ENCODE measurements at places on chromosomes 11 and 22. TPM values are rescaled to one million over a fixed set of nuclear protein-coding genes. Genes with fewer than 3 reads are reported as not detected.

DUSP8 gene
- 31.8 TPM for total RNA-seq

DNA sequence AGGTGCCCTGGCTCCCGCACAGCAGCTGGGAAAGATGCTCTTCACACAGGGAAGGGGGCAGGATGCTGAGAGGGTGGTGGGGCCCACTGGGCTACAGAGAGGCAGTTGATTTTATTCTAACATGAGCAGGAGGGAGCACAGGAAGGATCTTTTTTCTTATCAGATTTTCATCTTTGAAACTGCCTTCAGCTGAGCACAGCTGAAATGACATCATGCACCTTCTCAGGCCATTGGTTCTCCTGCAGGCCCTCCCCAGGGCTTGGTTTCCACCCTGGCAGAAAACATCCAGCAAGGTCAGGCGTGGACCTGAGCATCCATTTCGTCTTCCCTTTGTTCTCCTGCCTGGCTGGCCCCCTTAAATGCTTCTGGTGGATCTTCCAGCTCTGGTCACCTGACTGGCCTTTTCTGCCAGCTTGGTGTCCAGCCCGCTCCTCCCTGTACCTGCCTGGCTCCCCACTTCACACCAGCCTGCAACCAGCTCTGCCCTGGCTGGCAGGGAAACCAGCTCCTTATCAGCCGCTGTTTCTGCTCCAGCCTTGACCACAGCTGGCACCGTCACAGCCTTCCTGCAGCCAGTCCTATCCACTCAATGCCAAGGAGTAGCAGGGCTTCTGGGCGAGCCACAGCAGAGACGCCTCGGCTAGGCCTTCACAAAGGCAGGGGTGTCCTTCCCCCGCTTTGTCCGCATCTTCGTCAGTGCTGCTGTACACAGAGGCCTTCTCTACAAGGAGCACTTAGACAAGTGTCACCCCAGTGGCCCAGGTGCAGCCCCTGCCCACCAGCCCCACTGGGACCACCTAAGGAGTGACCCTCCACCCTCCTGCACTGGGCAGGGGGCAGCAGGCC lies 36.5 kb downstream of the TOM1 start:
- no peak for DNase-seq
- no peaks in the 10 kb centered on the region for H3K4me1 ChIP-seq
- no peaks in the 10 kb centered on the region for H3K36me3 ChIP-seq
- H3K4me3 ChIP-seq: no peak overlapping the region
- H3K27me3 ChIP-seq: no peaks in the 10 kb centered on the region
- no peak overlapping the region for H3K27ac ChIP-seq

- no peak overlapping the region for H3K4me3 ChIP-seq
- H3K4me1 ChIP-seq: no peaks in the 10 kb centered on the region
- DNase-seq: no peak
- no peaks in the 10 kb centered on the region for H3K36me3 ChIP-seq
- H3K27ac ChIP-seq: no peak overlapping the region
- H3K27me3 ChIP-seq: no peaks in the 10 kb centered on the region
These were observed 63.4 kb downstream of the CD6 start for GRCh38 chr11:61034704-61035525.

DNA sequence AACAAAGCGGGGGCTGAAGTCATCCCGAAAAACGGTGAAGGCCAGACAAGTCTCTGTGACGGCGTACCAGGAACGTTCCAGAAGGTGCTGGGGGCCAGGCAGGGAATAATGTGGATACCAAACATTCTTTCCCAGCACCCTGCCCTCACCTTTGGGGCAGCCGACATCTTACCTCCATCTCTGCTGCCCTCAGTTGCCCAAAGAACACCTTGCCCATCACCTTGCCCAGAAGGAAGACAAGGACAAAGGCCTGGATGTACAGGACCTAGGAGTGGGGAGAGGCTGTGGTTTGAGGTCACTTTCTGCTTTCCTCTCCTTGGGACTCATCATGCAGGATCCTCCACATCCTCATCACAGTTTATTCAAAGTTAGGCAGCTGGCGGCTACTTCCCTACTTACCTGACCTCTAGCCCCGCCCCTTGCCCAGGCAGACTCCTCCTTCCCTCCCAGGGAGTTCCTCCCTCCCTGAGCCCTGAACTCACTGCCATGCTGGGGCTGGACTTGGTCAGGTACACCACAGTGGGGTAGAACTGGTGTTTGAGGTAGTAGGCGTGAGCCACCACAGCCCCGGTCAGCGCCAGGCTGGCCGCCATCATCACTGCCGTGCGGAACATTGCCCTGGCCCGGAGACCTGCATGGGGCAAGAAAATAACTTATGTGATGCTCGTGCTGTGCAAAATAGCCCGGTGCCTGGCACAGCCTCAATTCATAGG lies 1.2 kb downstream of the SYVN1 start:
- peak overlapping the region; percentile 96 for H3K27ac ChIP-seq
- no peaks in the 10 kb centered on the region for H3K27me3 ChIP-seq
- peak; percentile 92 for DNase-seq
- no peaks in the 10 kb centered on the region for H3K36me3 ChIP-seq
- peaks cover 17% of the 10 kb centered on the region for H3K4me1 ChIP-seq
- H3K4me3 ChIP-seq: peak overlapping the region; percentile 73

CBLIF gene
- total RNA-seq: not detected

GRCh38 chr11:96008161-96008720 lies 84.3 kb upstream of the MTMR2 start:
- H3K4me1 ChIP-seq: peaks cover 15% of the 10 kb centered on the region
- H3K36me3 ChIP-seq: no peaks in the 10 kb centered on the region
- DNase-seq: no peak
- H3K27me3 ChIP-seq: no peaks in the 10 kb centered on the region
- no peak overlapping the region for H3K27ac ChIP-seq

DNA sequence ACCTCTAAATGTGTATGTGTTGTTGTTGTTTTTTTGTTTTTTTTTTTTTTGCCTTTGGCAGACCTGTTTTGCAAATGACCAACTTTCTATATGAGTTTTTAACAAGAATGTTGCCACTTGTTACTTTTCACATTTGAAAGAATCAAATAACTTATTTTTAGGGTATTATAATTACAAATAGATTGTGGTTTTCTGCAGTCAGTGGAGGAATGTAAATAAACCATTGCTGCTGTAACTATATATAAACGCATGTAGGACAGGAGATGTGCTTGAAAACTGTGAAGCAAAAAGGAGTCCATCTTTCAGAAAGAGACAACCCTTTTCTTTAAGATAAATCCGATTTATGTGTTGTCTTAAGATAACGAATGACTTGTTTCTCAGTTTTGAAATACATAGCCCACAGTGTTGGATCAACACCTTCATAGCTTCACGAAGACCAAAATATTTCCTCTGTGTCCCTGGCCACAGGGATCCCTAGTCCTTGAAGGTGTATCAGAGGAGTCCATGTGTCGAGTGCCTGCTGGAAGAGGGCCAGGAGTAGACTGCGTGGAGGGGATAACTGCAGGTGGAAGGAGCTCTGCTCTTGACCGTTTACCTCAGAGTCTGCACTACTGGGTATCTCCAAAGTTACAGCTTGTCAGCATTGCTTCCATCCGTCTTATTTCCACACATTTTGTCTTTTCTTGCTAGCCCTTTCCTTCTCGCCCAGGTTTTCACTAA lies 24.7 kb downstream of the TNRC6B start:
- no peak for DNase-seq
- H3K4me1 ChIP-seq: peaks cover 21% of the 10 kb centered on the region
- H3K27ac ChIP-seq: peak overlapping the region; percentile 75
- no peaks in the 10 kb centered on the region for H3K27me3 ChIP-seq

GRCh38 chr11:47606731-47607130 lies 12.5 kb upstream of the C1QTNF4 start:
- no peak for DNase-seq
- no peaks in the 10 kb centered on the region for H3K27me3 ChIP-seq
- H3K27ac ChIP-seq: no peak overlapping the region
- peaks cover 5% of the 10 kb centered on the region for H3K4me1 ChIP-seq
- no peaks in the 10 kb centered on the region for H3K36me3 ChIP-seq

MEI1 gene
- 1.1 TPM for total RNA-seq

DNA sequence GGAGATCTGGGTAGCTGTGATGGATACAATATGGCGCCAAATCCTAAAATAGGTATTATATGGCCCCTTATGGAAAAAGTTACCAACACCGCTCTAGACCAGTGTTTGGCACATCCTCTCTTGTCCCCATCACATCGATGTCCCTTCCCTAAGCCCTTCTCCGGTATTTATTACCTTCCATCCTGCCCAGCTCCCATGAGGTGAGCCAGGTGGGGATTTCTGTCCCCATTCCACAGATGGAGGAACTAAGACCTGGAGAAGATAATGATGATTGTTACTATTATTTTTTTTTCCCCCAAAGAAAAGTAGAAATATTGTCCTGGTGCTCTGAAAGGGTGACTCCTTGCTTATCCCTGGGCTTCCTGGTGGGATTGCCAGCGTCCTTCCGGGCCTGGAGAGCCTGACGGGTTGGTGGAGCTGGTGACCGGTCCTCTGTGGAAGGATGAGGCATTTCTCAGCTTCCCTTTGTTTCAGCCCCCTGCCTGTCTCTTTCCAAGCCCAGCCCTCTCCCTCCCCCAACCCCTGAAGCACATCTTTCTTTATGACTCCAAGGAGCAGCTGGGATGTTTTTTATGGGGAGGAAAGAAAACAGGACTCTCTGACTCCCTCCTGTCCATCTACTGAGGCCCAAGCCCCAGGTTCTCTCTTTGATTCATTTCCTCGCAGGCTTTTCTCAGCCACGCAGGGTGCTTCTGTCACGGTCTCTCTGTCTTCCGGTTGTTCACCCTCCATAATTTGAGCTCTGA lies 65.4 kb downstream of the TP53I11 start:
- H3K36me3 ChIP-seq: no peaks in the 10 kb centered on the region
- H3K27ac ChIP-seq: peak overlapping the region; percentile 50
- H3K4me1 ChIP-seq: peaks cover 18% of the 10 kb centered on the region
- H3K27me3 ChIP-seq: no peaks in the 10 kb centered on the region

- H3K27me3 ChIP-seq: no peaks in the 10 kb centered on the region
- H3K4me3 ChIP-seq: no peak overlapping the region
- H3K27ac ChIP-seq: no peak overlapping the region
These were observed 5.4 kb upstream of the CRTAM start for GRCh38 chr11:122832721-122833470.

DNA sequence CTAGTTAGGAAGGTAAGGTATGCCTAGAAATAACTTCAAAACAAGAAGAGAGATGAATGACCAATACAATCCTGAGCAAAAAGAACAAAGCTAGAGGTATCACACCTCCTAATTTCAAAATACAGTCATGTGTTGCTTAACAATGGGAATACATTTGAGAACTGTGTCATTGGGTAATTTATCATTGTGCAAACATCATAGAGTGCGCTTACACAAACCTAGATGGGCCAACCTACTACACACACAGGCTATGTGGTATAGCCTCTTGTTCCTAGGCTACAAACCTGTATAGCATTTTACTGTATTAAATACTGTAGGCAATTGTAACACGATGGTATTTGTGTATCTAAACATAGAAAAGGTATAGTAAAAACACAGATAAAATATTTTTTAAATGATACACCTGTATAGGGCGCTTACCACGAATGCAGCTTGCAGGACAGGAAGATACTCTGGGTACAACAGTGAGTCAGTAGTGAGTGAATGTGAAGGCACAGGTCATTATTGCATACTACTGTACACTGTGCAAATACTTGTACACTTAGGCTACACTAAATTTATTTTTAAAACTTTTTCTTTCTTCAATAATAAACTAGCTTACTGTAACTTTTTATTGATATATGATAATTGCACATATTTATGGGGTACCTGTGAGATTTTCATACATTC lies 48.2 kb downstream of the STK33 start:
- H3K27me3 ChIP-seq: no peaks in the 10 kb centered on the region
- H3K4me1 ChIP-seq: no peaks in the 10 kb centered on the region
- no peak overlapping the region for H3K27ac ChIP-seq
- H3K36me3 ChIP-seq: no peaks in the 10 kb centered on the region
- DNase-seq: no peak

DNA sequence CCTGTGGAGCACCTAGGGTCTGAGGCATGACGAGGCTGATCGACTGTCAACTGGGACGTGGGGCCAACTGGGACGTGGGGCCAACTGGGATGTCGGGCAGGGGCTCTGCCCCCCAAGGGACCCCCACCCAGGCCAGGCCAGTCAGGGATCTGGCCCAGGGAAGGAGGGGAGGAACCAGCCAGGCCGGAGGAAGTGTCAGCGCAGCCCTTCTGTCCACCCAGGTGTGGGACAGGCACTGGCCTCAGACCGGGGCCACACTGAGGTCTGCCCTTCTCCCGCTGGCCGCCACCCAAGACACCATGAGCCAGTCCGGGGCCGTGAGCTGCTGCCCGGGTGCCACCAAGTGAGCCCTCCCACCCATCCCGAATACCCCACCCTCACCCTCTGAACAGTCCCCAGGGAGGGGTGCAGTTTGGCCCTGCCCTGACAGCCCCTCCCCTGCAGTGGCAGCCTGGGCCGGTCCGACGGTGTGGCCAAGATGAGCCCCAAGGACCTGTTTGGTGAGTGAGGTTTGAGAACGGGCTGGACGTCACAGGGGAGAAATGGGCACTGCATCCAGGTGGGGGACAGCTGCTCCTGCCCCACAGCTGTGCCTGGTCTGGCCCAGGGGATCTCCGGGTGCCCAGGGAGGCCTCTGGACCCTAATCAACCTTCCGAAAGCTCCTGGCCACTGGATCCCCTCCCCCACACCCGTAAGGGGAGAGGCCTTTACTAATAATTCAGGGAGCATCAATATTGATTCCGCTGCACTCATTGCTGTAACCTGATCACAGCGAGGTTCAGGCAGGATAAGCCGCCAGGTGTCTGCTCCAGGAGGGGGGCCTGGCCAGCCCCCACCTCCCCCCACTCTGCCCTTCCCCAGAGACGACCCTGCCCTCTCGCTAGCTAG lies 3.3 kb downstream of the EPS8L2 start:
- no peak for DNase-seq
- peak overlapping the region; percentile 89 for H3K27ac ChIP-seq
- H3K4me3 ChIP-seq: no peak overlapping the region
- H3K36me3 ChIP-seq: no peaks in the 10 kb centered on the region
- peaks cover 10% of the 10 kb centered on the region for H3K27me3 ChIP-seq

GRCh38 chr11:111021131-111021530 lies 224.4 kb upstream of the POU2AF2 start:
- DNase-seq: no peak
- no peaks in the 10 kb centered on the region for H3K4me1 ChIP-seq
- H3K4me3 ChIP-seq: no peak overlapping the region
- no peak overlapping the region for H3K27ac ChIP-seq
- H3K27me3 ChIP-seq: no peaks in the 10 kb centered on the region
- H3K36me3 ChIP-seq: no peaks in the 10 kb centered on the region

GRCh38 chr11:78290293-78291176 lies 101.8 kb downstream of the USP35 start:
- H3K27me3 ChIP-seq: no peaks in the 10 kb centered on the region
- no peak for DNase-seq
- no peaks in the 10 kb centered on the region for H3K4me1 ChIP-seq
- no peak overlapping the region for H3K4me3 ChIP-seq
- no peak overlapping the region for H3K27ac ChIP-seq

DNA sequence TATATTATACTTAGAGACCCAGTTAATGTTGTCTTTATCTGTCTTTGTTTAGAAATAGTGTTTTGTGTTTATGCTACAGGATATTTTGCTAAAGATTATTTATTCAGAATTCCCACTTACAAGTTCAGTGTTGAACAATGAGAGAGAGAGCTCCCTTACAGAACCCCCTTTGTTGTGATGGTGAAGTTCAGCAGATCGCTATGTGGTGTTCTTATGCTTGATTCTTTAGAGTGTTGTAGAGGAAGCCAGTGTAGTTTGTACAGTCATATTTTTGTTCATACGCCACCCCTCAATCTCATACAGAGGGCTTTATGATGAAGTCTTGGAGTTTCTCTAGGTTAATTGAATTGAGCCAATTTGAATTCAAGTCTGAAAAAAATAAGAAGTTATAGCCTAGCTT lies 150.2 kb downstream of the TMEM135 start:
- no peaks in the 10 kb centered on the region for H3K4me1 ChIP-seq
- H3K4me3 ChIP-seq: no peak overlapping the region
- H3K27ac ChIP-seq: no peak overlapping the region
- no peaks in the 10 kb centered on the region for H3K36me3 ChIP-seq

GRCh38 chr22:40423310-40423688 lies 52.9 kb downstream of the SGSM3 start:
- no peaks in the 10 kb centered on the region for H3K36me3 ChIP-seq
- no peak overlapping the region for H3K4me3 ChIP-seq
- H3K27ac ChIP-seq: no peak overlapping the region
- DNase-seq: no peak

Measured in transverse colon (tissue), 4 donors.